ENCODE measurements at places on chromosomes 11 and 22. TPM values are rescaled to one million over a fixed set of nuclear protein-coding genes. Genes with fewer than 3 reads are reported as not detected.

DNA sequence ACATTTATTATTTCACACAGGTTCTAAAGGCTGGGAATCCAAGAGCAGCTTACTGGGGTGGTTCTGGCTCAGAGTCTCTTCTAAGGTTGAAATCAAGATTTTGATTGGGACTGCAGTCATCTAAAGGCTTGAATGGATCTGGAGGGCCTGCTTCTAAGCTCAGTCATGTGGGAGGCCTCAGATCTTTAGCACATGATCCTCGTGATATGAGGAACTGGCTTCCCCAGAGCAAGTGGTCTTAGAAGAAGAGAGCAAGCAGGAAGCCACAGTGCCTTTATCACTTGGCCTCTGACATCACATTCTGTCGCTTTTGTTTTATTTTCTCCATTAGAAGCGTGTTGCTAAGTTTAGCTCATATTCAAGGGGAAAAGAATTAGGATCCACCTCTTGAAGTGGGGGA lies 88.9 kb downstream of the ARFGAP2 start:
- DNase-seq = no peak

The KDM4E gene
- not detected for polyA plus RNA-seq

- DNase-seq = no peak
Observed at GRCh38 chr22:50202130-50202666, 1.4 kb downstream of the SELENOO start.

DNA sequence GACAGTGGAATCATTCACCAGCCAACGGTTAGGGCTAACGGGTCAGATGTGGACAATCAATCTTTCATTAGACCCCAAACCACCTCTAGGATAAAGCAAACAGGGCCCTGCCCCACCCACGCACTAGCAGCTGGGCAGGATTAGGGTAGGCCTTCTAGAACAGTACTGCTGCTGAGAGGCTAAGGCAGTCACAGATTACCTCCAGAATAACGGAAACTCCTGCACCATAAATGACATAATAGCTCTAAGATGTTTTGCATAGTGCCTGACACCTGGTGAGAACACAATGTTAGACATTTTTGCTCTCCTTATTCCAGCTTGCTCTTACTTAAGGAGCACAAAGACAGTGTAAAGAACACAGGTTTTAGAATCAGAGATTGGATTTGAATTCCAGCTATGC lies 1.8 kb downstream of the SYTL2 start:
- no peak for DNase-seq

DNA sequence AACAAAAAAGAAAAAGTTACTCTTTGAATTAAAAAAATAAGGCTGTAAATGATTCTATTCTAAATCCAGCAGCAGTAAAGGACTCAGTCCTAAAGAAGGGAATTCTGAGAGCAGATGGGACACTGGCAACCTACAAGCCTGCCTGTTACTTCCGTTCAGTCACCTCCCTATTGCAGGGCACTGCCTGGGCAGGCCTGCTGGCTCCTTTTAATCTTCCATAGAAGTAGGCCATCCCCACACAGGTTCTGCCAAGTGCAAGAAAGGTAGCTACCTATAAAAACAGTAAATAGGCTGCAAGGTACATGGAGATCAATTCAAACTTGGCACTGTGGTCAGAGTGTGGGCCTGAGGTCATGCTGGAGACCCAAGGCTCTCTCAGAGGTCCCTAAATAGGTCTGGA lies 136.4 kb downstream of the TRIM44 start:
- DNase-seq = no peak

DNA sequence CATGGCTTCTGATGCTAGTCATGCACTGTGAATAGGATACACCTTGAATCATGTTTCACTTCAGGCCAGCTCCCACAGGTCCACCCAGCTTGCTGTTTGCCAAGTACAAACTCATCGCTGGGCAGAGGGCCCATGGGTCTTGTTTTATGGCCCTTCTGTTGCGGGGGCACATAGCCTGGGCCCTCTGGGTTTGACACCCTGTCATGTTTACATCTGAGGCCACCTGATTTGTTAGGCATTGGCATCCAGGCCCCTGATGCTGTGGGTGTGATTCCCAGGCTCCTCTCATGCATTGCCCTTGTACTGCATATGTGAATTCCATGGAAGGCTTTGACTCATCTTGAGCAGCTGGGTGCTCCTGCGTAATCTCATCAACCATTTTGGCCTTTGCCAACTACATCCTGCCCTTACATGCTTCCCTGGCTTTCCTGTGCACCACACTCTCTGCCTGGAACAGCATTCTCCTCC lies 32.6 kb downstream of the PPFIBP2 start:
- DNase-seq = no peak

DNA sequence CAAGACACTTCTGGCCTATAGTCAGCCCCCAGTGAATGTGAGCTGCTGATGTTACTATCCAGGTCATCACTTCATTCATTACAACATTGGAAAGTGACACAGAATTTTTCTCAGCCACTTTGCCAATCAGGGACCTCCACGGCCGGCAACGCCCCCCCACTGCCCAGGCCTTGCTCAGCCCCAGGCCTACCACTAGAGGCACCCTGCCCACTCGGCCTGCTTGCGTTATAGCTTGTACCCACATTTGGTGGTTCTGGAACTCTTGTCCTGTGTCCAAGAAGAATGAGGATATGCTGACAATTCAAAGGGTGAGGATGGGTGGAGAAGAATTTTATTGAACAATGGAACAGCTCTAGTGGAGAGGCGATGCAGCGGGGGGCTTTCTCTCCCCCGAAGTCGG lies 96.2 kb downstream of the TSPAN18 start:
- DNase-seq = peak; percentile 36

The ACER3 gene
- polyA plus RNA-seq = 2.9 TPM

- peak; percentile 85 for DNase-seq
Observed at GRCh38 chr22:41848468-41848867, 15.6 kb downstream of the SREBF2 start.
